Germinal center (tissue), 1 donor: ENCODE measurements at places on chromosomes 16 and 17.

- no peak for DNase-seq
These were observed 8.6 kb downstream of the BRD7 start for GRCh38 chr16:50360033-50360778.

- no peak for DNase-seq
These were observed 69.2 kb upstream of the TBX2 start for GRCh38 chr17:61330174-61331150.

GRCh38 chr16:4323845-4324488 is 8.1 kb downstream of the GLIS2 start:
- no peak for DNase-seq

DNA sequence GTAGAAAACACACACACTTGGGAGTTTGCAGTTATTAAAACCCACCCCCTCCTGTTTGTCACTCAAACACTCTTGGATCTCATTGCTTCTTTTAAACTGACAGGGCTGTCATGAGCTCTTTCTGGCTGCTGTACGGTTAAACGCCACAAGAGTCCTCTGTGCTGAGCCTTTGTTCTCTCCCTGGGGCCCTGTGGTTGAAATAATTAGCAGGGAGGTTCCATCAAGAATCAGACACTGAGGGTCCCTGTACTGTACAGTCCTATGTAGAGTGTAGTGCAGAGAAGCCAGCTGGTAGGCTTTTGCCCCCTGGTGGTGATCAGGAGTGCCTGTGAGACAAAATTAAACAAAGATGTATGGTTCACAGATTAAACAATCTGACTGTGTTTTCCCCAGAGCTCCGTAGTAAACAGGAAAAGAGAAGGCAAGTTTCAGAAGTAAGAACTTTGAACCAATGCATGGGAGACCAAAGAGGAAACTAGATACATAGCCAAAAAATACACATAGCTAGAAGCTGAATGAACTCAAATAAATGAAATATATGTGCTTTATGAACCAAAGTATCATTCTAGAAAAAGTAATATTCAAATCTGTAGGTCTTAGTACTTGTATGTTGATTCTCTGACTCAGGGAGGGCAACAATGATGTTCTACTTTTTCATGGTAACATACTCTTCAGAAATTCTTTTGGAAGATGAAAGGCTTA is 1.4 kb upstream of the SSH2 start:
- peak; percentile 73 for DNase-seq

- no peak for DNase-seq
These were observed 115.1 kb upstream of the RPL38 start for GRCh38 chr17:74088285-74088933.

- DNase-seq = no peak
These were observed 27.8 kb upstream of the TMEM220 start for GRCh38 chr17:10757647-10758046.

DNA sequence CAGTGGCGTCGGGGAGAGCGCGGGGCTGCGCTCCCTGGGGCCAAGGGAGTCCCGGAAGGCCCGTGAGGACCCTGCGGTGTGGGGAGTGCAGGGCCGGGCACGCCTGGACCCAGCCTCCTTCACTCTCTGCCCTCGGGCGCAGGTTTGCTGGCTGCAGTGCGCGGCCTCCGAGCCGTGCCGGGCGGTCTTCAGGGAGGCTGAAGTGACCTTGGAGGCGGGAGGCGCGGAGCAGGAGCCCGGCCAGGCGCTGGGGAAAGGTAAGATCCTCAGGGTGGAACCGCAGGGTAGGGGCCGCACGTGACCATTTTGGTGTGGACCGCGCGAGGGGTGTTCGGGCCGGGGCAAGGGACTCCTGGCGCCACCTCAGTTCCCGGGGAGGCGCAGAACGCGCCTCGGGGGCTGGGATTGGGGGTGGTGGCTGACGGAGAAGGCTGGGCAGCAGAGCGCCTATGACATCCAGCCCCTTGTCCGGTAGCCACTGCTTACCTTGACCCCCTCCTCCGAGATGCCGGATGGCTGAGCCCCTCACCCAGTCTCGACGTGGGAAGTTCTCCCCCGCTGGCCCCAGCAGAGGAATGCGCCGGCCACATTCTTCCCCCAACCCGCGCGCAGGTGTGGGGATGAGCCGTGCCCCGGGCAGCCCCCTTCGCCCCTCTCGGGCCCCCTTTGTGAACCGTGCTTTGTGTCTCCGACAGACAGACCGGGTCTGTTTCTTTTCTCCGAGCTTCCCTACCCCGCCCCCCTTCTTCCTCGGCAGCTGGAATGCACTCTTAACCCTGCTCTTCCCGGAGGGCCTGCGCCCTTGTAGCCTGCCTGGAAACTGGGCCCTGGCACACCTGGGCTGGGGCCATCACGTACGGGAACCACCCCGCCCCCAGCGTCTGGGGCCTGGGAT is 631 bp downstream of the CDH3 start:
- no peak for DNase-seq

DNA sequence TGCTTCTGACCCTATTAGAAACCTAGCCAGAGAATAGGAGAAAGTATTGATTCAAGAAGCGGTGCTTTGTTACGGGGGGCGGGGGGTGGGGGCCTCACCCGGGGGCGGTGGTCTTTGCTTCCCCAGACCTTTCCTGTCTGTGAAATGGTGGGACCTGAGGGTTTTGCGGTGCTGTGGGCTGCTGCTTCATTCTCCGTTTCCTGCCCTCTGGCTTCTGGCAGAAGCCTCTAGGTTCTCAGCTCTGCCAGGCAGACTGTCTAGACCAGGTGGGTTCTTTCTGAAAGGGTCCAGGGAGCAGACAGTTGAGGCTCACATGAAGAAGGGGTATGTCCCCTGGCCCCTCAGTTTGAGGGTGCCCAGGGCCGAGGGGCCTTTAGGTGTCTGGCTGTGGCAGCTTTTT is 14.0 kb downstream of the GSE1 start:
- no peak for DNase-seq

DNA sequence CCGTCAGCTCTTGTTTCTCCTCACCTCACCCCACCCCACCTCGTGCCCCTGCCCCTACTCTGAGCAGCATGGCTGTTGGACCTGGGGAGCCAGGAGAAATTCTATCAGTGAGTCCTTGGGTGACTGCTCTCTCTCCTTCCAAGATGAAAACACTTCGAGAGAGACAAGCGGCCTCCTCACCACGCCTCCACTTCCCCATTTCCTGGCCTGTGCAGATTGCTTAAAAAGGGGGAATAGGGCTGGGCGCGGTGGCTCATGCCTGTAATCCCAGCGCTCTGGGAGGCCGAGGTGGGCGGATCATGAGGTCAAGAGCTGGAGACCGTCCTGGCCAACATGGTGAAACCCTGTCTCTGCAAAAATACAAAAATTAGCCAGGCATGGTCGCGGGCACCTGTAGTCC is 9.5 kb downstream of the DLX4 start:
- no peak for DNase-seq

DNA sequence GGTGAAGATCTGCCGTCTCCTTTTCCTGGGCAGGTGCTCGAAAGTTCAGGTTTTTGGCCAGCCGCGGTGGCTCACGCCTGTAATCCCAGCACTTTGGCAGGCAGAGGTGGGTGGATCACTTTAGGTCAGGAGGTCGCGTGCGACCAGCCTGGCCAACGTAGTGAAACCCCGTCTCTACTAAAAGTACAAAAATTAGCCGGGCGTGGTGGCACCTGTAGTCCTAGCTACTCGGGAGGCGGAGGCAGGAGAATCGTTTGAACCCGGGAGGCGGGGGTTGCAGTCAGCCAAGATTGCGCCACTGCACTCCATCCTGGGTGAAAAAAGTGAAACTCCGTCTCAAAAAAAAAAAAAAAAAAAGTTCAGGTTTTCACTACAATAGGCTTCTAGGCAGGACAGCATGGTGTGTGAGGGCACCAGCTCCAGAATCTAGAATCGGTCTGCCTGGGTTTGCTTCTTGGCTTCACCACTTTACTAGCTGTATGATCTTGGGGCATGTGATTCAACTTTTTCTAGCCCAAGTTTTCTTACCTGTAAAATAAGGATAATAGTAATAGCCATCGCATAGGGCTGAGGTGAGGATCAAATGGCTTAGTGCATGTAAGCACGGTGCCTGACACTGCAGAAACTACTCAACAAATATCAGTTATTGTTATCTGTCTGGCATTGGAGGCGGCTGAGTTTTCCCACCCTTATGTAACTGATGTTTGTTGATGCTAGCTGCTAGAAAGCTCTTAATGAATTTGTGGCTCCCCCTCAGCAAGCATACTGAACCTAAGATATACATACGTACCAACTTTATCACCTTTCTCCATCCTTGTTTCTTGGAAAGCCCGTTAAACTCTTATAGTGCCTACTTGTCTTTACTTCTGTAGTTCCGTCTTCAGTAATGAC is 1.3 kb downstream of the PSMD12 start:
- DNase-seq = no peak

- peak; percentile 84 for DNase-seq
These were observed at the start of gene TLCD1 for GRCh38 chr17:28726226-28726626. TSS of gene TLCD1 (minus strand) at chr17:28726233. CDS start at chr17:28726097, 136 bp downstream.

- DNase-seq = no peak
These were observed 5.3 kb upstream of the COL1A1 start for GRCh38 chr17:50206604-50207293.

GRCh38 chr16:81080233-81080632 is 3.2 kb upstream of the C16orf46 start:
- DNase-seq = no peak
